ENCODE measurements at places on chromosomes 1 and 21. TPM values are rescaled to one million over a fixed set of nuclear protein-coding genes. Genes with fewer than 3 reads are reported as not detected.

The TNFAIP8L2 gene
- total RNA-seq = 4.0 TPM

The OXCT2 gene
- total RNA-seq = 0.90 TPM

The HPCA gene
- not detected for total RNA-seq

The GJB3 gene
- 2.2 TPM for total RNA-seq

The PAQR7 gene
- total RNA-seq = 10.4 TPM

The COL6A2 gene
- 1,109 TPM for total RNA-seq

The VTCN1 gene
- 6.2 TPM for total RNA-seq

The TCHH gene
- not detected for total RNA-seq

The HES5 gene
- total RNA-seq = 2.5 TPM

All from urinary bladder (tissue), 4 donors.